ENCODE measurements at places on chromosomes 2 and 18. TPM values are rescaled to one million over a fixed set of nuclear protein-coding genes. Genes with fewer than 3 reads are reported as not detected.

LINC00305 gene
- total RNA-seq = not detected

GRCh38 chr2:16663121-16663905 is 2.3 kb downstream of the CYRIA start:
- DNase-seq = no peak

GRCh38 chr18:65942854-65943253 is 192.0 kb downstream of the CDH7 start:
- DNase-seq = no peak

GRCh38 chr2:239321596-239322415 is 79.0 kb downstream of the HDAC4 start:
- DNase-seq = no peak

HES6 gene
- total RNA-seq = 191 TPM

GRCh38 chr2:182668671-182669070 is 47.4 kb upstream of the DNAJC10 start:
- DNase-seq = no peak

All from SK-MEL-5 (cell line).